ENCODE measurements at places on chromosomes 4 and X.

- DNase-seq, result no peak
Observed at GRCh38 chr4:4791299-4792111, 68.0 kb upstream of the MSX1 start.

DNA sequence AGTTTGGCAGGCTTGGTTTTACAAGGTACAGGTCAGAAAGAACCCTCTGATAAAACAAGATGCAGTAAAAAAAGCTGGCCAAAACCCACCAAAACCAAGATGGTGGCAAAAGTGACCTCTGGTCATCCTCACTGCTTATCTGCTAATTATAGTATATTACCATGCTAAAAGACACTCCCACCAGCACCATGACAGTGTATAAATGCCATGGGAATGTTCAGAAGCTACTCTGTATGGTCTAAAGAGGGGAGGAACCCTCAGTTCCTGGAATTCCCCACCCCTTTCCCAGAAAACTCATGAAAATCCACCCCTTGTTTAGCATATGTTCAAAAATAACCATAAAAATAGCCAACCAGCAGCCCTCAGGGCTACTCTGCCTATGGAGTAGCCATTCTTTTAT is 38.1 kb upstream of the CXCL13 start:
- no peak for DNase-seq

DNA sequence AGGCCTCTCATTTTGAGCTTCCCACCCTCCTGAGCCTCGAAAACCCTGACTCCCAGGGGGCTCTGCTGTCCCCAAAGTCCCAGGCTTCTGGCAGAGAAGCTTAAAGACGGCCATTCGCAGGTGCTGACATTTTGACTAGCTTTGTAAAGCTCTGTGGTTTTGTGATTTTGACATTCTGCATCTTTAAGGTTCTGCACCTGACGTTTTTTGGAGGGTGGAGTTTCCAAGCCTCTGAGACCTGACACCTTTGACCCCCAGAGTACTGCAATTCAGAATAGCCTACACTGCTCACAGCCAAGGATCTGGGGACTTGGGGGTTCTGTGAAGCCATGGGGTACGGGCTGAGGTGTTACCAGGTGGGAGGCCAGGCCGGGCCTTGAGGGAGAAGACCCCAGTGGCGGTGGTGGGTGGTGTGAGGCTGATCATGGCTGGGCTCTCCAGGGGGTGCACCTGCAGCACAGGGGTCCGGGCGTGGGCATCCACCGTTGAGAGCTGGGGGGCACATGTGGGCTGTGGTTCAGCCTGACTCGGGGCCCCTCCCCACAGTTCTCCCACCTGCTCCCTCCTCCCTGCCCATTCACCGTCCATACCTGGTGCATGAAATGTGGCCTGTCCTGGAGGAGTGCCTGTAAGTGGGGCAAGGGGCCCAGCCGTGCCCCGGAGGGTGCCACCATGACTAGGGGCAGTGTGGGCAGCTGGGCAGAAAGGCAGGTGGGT is 7.3 kb downstream of the FOXP3 start:
- DNase-seq, result no peak

- no peak for DNase-seq
Observed at GRCh38 chr4:7055111-7055989, 12.2 kb downstream of the TADA2B start.

- peak; percentile 92 for DNase-seq
Observed at GRCh38 chr4:173074501-173074946, 94.1 kb upstream of the GALNT7 start.

GRCh38 chr4:15702941-15703403 is at the start of gene BST1:
BST1 (plus strand) TSS chr4:15703065; CDS start chr4:15703145, 80 bp downstream.
- no peak for DNase-seq

DNA sequence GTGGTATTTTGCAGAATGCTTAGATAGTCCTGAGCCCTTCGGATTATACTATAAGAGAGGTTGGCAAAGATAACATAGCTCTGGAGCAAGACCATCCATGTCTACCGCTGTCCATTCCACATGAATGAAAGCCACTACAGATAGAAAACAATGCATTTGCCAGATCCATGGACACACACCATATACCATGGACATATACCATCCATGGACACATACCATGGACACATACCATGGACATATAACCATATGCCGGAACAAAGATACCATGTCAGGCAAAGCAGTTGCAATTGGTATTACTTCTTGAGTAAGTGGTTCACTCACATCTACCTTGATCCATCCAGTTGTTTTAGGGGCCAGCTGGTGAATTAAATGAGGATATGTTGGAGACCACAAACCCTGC is 53.2 kb upstream of the ATP6AP2 start:
- no peak for DNase-seq

DNA sequence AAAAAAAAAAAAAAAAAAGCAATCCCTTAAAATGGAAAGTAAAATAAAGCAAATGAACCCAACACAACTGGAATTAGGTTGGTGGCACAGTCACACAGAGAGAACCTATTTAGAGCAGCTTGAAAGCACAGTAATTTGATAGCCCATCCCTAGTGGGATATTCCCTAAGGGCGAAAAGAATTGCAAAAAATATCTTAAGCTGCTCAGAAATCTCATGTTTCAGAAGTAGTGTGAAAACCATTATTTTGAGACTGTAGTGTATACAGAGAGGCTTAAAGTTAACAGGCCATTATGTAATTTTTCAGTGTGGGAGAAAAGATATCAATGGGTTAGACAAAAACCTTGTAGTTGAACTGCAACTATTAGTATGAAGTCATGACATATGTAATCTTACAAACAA is 40.0 kb upstream of the DHX15 start:
- no peak for DNase-seq

GRCh38 chrX:20729416-20729815 is 462.7 kb upstream of the RPS6KA3 start:
- no peak for DNase-seq

GRCh38 chr4:7658341-7659204 is 223.8 kb upstream of the PSAPL1 start:
- DNase-seq, result no peak

GRCh38 chr4:110589297-110589696 is 33.6 kb downstream of the PITX2 start:
- no peak for DNase-seq

DNA sequence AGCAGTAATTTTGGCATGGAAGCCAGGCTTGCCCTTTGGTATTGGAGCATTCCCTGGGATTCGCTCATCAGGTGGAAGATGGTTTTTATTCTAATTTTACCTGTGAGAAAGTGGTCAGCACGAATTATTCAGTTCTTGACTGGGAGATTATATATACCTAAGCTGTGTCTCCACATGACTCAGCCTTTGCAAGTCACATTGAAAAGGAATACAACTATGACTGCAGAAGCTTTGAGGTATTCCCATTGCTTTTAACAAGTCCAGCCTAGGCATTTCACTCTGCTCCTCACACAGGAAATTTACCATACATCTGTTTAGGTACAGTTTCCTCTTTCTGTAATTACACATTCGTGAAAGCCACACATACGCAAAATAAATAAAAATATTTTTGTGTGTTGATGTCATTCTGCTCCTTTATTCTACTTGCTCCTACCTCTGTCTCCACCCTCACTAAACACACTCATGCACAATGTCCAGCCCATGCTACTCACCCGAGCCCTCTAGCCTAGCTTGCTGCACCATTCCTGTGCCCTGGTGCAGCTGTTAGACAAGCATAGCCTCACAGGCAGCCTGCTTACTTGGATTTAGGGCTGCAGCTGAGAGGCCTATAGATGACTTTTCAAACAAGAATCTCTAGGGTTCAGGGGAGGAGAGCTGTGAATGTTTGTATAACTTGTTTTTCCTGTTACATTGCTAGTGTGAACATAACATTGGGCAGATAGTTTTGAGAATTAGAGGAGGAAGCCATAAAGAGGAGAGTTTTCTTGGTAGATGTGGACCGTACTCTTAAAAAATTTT is 504.4 kb upstream of the FAT1 start:
- DNase-seq, result no peak

GRCh38 chrX:99798936-99799335 is 611.1 kb downstream of the PCDH19 start:
- DNase-seq, result no peak

DNA sequence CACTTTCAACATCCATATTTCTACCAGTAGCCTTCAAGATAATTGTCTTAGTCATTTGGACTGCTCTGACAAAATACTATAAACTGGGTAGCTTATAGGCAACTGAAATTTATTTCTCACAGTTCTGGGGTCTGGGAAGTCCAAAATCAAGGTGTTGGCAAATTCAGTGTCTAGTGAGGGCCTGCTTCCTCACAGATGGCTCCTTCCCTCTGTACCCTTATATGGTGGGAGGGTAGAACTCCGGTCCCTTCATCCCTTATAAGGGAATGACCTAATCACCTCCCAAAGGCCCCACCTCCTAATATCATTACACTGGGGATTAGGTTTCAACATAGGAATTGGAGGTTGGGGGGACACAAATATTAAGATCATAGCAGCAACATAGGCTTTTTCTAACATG is 7.4 kb upstream of the TBC1D25 start:
- no peak for DNase-seq

DNA sequence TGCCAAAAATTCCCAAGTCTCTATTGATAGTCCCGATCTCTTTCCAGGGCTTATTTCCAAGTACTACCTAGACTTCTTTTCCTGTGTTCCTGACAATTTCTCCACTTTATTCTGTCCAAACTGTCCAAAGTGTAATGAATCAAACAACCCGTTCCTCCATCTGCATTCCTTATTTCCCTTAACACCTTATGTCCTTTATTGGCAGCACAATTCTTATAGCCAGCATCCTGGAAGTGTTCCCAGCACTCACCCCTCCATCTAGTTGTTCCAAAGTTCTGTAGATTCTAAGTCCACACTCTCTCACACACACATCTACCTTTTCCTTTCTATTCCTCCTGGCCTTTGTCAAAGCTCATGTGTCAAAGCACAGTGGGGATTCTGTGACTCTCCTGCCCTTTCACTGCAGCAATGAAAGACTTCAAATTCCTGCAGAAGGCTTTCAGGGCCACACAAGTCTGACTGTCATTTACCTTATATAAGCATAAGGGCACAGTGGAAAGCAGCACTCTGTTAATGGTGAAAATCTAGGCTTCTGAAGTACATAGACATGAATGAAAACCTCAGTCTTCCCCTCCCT is 22.1 kb downstream of the LIMCH1 start:
- no peak for DNase-seq

DNA sequence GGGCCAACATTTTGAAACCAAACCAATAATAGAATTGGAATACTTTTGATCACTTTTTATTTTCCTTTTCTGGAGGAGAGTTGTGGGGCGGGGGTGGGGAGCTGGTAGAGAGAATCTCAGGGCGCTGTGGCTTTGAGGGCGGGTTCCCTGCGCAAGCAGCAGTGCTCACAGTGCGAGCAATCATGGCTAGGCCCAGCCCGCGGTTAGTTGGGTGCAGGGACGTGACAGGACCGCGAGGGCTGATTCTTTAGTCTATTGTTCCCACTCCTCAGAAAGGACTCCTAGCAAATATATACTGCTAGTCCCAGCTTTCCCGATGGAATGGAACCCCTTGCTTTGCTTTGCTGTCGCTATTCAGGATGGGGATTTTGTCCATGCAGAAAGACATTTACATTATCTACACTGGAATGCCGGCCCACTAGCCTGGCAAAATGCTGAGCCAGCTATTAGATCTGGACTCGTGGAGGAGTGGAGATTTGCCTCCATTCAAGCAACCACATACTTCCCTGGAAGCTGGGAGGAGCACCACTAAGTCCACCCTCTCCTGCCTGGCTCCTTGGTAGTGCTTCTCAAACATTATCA is 23.9 kb upstream of the APLN start:
- no peak for DNase-seq

DNA sequence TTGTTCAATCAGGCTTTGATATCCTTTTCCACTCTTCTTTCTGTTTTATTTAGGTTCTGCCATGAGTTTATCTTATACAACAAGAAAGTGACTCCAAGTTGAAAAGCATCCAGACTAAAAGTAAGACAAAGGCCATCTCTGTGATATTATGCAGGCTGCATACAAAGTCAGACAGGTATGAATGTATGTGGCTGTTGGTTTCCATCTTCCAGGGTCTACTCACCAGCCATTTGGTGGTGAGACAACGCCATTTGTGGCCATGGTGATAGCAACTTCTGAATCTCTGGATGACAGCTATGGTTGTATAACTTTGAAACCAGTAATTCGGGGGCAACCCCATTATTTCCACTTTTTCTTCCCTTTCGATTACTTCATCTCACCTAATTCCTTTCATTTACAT is 17.2 kb upstream of the MSL3 start:
- no peak for DNase-seq

GRCh38 chr4:130850019-130850524 is 1754.1 kb downstream of the C4orf33 start:
- DNase-seq, result no peak

GRCh38 chr4:13990596-13991589 is 363.4 kb upstream of the BOD1L1 start:
- DNase-seq, result no peak

GRCh38 chr4:1249731-1250526 is 999 bp upstream of the CTBP1 start:
- DNase-seq, result no peak

GRCh38 chr4:147299205-147299604 is 181.7 kb upstream of the EDNRA start:
- DNase-seq, result no peak

Data from cerebellar nuclear complex (tissue), 1 donor.